ENCODE measurements at places on chromosomes 12 and 14.
A peak's percentile ranks its signal among the peaks of the same experiment; 100 is the strongest.

GRCh38 chr12:122888232-122888752 is 7.6 kb downstream of the VPS37B start:
- DNase-seq, result peak; percentile 19

DNA sequence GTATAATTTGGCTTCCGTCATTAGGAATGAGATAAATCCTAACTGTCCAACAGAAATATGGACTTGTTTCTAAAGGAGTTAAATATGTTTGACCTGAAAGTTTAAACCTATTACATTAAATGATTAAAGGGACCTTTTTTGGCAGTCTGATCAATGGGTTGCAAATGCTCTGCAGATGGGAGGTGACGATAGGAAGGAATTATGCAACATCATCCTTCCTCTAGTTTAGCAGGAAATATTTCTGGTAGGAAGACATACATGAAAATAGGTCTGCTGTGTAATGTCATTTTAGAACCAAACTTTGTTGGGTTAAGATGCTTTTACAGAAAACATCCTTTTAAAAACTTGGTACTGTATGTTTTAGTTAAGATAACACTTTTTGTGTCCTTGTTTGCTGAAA is 2.6 kb downstream of the LRRC10 start:
- DNase-seq, result no peak

- no peak for DNase-seq
These were observed 35.4 kb downstream of the IL31 start for GRCh38 chr12:122138616-122139015.

DNA sequence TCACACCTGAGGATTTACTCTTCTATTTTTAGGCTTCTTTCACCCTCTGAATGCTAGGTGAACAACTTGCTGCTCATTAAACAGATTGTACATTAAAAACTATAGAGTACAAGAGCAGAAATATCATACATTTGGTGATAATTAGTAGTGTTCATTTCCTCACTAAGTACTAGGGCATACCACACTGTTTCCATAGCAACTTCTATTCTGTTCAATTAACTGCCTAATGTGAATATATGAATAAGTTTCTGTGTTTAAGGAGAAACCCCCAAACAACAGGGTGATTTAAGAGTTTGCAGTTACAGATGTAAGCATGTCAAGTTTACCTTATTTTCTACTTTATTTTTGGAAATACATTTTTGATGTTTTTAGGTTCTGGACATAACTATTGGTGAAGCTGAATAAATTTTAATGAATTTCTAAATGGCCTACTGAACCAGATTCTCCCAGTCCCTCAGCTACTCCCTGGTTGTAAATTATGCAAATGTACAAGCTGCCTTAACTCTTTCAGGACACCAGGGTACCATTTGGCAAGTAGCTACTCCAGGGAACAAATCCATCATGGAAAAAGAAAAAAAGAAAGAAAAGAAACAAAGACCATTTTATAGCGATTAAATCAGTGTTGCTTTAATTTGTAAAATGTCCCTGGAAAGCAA is 199.8 kb upstream of the NAV3 start:
- no peak for DNase-seq

DNA sequence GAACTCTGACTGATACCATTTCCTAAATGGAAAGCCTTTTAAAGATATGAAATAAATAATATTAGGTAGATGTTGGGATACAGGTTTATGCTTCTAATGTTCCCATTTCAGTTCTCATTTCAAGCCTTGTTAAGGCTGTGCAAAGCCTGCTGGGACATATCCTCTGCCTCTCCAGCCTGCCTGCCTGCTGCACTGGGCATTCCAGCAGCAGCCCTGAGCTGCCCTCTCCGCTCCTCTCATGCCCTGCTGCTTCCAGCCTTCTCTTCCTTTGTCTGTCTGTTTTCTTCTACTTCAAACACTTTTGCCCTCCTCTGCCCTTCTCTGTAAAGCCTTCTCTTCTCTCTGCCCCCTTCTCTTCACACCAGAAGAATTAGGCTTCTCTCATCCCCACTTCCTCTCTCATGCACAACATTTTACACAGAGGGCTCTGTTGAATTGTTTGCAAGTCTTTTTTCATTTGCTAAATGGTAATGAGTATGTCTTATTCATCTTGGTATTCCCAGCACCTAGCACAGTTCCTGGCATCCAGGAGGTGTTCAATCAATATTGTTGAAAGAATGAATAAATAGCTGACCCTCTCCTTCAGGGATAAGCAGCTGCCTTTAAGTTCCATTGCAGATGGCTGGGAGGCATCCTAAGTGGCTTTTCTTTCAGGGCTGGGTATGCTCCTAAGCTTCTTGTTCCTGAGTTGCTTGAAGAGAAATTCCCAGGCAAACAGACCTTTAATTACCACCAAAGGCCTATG is 292.3 kb downstream of the TMEM117 start:
- peak; percentile 4 for DNase-seq

GRCh38 chr12:19819231-19819630 is 379.9 kb downstream of the AEBP2 start:
- no peak for DNase-seq

- peak; percentile 80 for DNase-seq
These were observed 93.8 kb downstream of the RFLNA start for GRCh38 chr12:124388679-124389137.

DNA sequence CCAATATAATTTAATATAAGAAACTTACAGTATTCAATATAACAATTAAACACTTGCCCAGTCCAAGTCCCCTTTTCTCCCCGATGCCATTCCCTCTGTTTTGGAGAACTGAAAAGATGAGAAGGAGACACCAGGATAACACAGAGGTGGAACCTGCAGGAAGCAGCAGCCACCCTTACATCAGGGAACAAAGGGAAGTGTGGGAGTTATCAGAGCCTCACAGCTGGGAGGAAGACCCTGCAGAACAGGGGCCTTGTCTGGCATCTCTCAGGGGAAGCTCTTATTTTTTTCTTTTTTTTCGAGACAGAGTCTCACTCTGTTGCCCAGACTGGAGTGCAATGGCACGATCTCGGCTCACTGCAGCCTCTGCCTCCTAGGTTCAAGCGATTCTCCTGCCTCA is 52.6 kb downstream of the CALM1 start:
- no peak for DNase-seq

- DNase-seq, result no peak
These were observed 35.3 kb upstream of the CSRNP2 start for GRCh38 chr12:51118706-51119105.

- no peak for DNase-seq
These were observed at the start of gene JPH4 for GRCh38 chr14:23578560-23579310. TSS of gene JPH4 (minus strand) at chr14:23578790. CDS start at chr14:23577453, 1,337 bp downstream.

Data from substantia nigra (tissue), 51 donors.